Breast epithelium (tissue), 4 donors: ENCODE measurements at places on chromosomes 5 and 9. TPM values are rescaled to one million over a fixed set of nuclear protein-coding genes. Genes with fewer than 3 reads are reported as not detected.
A peak's percentile ranks its signal among the peaks of the same experiment; 100 is the strongest.

DNA sequence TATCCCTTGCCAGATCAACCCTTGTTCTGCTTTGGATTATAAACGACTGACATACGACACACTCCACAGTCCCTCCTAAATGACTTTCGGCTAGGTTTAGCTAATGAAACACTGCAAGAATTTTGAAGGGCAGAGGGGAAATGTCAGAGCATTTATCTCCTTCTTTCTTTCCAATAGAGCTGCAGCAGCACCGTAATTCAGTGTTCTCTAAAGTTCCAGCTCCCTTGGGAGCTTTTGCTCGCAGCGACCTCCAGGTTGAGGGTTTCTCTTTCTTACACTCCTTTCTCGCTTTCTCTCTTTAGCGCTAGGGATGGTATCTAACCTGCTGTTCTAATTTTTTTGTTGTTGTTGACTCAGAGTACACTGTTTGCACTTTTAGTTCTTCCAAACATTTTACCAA, 467.1 kb upstream of the ST8SIA4 start:
- H3K4me3 ChIP-seq: peak overlapping the region; percentile 18
- DNase-seq: no peak
- H3K27ac ChIP-seq: no peak overlapping the region
- no peaks in the 10 kb centered on the region for H3K4me1 ChIP-seq
- H3K36me3 ChIP-seq: no peaks in the 10 kb centered on the region
- no peaks in the 10 kb centered on the region for H3K27me3 ChIP-seq

- no peaks in the 10 kb centered on the region for H3K4me1 ChIP-seq
- H3K4me3 ChIP-seq: no peak overlapping the region
- H3K27me3 ChIP-seq: peaks cover 10% of the 10 kb centered on the region
- no peak for DNase-seq
- H3K27ac ChIP-seq: peak overlapping the region; percentile 52
These were observed 8.5 kb upstream of the EGFLAM start for GRCh38 chr5:38249812-38250211.

DNA sequence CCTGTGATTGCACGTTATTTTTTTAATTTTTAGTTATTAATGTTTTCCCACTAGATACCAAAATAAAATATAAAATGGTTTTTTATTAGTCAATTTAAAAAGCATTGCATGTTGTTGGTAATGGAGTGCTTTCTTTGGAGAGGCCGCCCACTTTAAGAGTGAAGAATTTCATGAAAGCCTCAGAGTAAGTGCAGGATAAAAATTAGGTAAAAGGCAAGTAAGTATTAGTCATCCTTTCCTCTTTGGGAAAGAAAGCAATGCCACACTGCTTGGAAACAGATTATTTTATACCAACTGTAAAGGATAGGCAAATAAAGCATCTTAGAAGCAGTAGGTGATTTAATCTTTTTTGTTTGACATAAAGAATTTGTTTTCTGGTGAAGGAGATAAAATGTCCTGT, 62.9 kb downstream of the HSD17B4 start:
- H3K27ac ChIP-seq: no peak overlapping the region
- no peaks in the 10 kb centered on the region for H3K27me3 ChIP-seq
- DNase-seq: no peak
- no peaks in the 10 kb centered on the region for H3K4me1 ChIP-seq

GRCh38 chr9:93190133-93190525, 6.2 kb downstream of the WNK2 start:
- no peak overlapping the region for H3K27ac ChIP-seq
- no peak overlapping the region for H3K4me3 ChIP-seq
- no peaks in the 10 kb centered on the region for H3K4me1 ChIP-seq
- H3K36me3 ChIP-seq: no peaks in the 10 kb centered on the region

DNA sequence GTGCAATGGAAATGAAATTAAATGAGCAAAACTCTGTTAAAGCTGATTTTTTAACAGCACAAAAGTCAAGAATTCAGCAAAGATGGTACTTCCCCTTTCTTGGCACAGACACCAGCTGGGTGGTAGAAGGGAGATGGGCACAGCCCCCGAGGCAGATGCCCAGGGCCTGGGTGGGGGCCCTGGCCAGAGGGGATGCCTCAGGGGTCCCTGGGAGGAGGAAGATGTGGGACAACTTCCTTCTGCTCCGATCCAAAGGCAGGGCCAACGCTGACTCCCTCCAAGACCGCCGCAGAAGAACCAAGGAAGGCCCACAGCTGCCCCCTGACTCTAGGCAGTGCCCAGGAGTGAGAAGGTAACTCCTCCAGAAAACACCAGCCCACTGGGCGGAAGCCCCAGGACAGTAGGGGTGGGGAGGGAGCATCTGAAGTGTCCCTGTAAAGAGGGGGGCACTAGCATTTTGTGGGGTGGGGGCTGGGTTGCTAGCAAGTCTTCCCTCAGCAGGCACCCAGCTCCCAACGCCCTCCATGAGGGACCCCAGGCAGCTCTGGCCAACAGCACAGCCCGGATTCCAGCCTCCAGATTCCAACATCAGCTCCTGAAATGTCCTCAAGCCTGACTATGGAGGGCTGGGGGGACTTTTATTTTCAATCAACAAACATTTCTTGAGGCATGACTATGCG, 4.9 kb downstream of the NACC2 start:
- no peak overlapping the region for H3K4me3 ChIP-seq
- H3K36me3 ChIP-seq: no peaks in the 10 kb centered on the region
- H3K27ac ChIP-seq: peak overlapping the region; percentile 61
- no peaks in the 10 kb centered on the region for H3K27me3 ChIP-seq
- no peak for DNase-seq

GRCh38 chr5:5159282-5160103, 19.4 kb downstream of the ADAMTS16 start:
- no peak for DNase-seq
- no peaks in the 10 kb centered on the region for H3K36me3 ChIP-seq
- H3K4me1 ChIP-seq: no peaks in the 10 kb centered on the region
- H3K4me3 ChIP-seq: no peak overlapping the region

GRCh38 chr9:32581512-32582143, 8.7 kb upstream of the NDUFB6 start:
- no peaks in the 10 kb centered on the region for H3K27me3 ChIP-seq
- H3K36me3 ChIP-seq: no peaks in the 10 kb centered on the region
- DNase-seq: no peak
- no peak overlapping the region for H3K4me3 ChIP-seq
- H3K27ac ChIP-seq: no peak overlapping the region

- H3K27me3 ChIP-seq: no peaks in the 10 kb centered on the region
- no peak overlapping the region for H3K27ac ChIP-seq
- DNase-seq: no peak
- peaks cover 10% of the 10 kb centered on the region for H3K4me1 ChIP-seq
- H3K4me3 ChIP-seq: peak overlapping the region; percentile 45
- no peaks in the 10 kb centered on the region for H3K36me3 ChIP-seq
These were observed 80.8 kb upstream of the IER5L start for GRCh38 chr9:129258823-129259301.

GRCh38 chr5:172173564-172174153, 14.4 kb downstream of the STK10 start:
- no peak overlapping the region for H3K27ac ChIP-seq
- H3K4me1 ChIP-seq: no peaks in the 10 kb centered on the region
- no peaks in the 10 kb centered on the region for H3K36me3 ChIP-seq
- H3K27me3 ChIP-seq: no peaks in the 10 kb centered on the region
- no peak for DNase-seq

GRCh38 chr5:142292808-142293207, 32.0 kb downstream of the SPRY4 start:
- H3K4me3 ChIP-seq: no peak overlapping the region
- DNase-seq: no peak
- no peak overlapping the region for H3K27ac ChIP-seq
- no peaks in the 10 kb centered on the region for H3K4me1 ChIP-seq

Gene SLC6A19
- not detected for total RNA-seq

Gene HAVCR1
- not detected for total RNA-seq

Gene HTR1A
- total RNA-seq: not detected

Gene PCDHB13
- total RNA-seq: 3.7 TPM
